Heart left ventricle (tissue), 16 donors: ENCODE measurements at places on chromosomes 1 and 21.
A peak's percentile ranks its signal among the peaks of the same experiment; 100 is the strongest.

- peaks cover 16% of the 10 kb centered on the region for H3K36me3 ChIP-seq
- DNase-seq, result no peak
- peaks cover 3% of the 10 kb centered on the region for H3K4me1 ChIP-seq
- no peaks in the 10 kb centered on the region for H3K27me3 ChIP-seq
- H3K27ac ChIP-seq, result no peak overlapping the region
Measured at GRCh38 chr1:161096015-161096414, 2.1 kb upstream of the KLHDC9 start.

- no peaks in the 10 kb centered on the region for H3K4me1 ChIP-seq
- no peaks in the 10 kb centered on the region for H3K36me3 ChIP-seq
- DNase-seq, result no peak
- no peaks in the 10 kb centered on the region for H3K27me3 ChIP-seq
Measured at GRCh38 chr21:15514073-15514946, 215.5 kb upstream of the USP25 start.

- DNase-seq, result no peak
- H3K36me3 ChIP-seq, result no peaks in the 10 kb centered on the region
- no peak overlapping the region for H3K27ac ChIP-seq
- no peaks in the 10 kb centered on the region for H3K27me3 ChIP-seq
- no peaks in the 10 kb centered on the region for H3K4me1 ChIP-seq
Measured at GRCh38 chr1:82086739-82087138, 286.0 kb downstream of the ADGRL2 start.

GRCh38 chr1:48552420-48552819 is 80.4 kb upstream of the SPATA6 start:
- no peak overlapping the region for H3K4me3 ChIP-seq
- no peak for DNase-seq
- no peaks in the 10 kb centered on the region for H3K36me3 ChIP-seq
- no peaks in the 10 kb centered on the region for H3K27me3 ChIP-seq

DNA sequence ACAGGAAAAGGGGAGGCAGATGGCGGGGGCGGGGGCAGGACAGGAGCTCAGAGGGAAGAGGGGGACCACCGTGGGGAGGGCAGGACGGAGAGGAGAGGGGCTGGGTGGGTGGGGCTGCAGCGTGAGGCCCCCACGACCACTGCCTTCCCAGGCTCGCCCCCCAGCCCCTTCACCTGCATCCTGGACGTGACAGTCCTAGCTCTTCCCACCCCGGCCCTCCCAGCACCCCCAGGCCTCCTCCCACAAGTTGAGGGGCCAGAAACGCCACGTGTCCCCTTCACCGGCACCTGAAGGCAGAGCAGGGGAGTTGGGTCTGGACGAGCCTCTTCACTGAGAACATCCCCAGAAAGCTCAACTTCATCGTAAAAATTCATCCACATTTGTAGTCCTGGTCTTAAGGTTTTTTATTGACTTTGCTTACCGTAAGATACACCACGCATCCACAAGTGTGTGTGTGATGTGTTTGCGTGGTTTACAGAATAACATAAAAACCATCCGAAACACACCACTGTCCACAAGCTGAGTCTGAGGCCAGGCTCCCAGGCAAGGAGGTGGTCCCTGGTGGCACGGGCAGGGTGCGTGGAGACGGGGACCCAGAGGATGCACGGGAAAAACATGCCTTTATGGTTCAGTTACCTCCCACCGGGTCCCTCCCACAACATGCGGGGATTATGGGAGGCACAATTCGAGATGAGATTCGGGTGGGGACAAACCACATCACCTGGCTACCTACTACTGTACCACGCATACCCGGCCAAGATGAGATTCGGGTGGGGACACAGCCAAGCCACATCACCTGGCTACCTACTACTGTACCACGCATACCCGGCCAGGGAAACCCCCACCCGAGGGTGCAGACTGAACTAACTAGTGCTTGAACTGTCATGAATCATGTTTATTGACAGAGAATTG is 13.9 kb upstream of the COL18A1 start:
- H3K27me3 ChIP-seq, result no peaks in the 10 kb centered on the region
- H3K4me3 ChIP-seq, result no peak overlapping the region
- peak; percentile 14 for DNase-seq
- no peaks in the 10 kb centered on the region for H3K36me3 ChIP-seq
- H3K4me1 ChIP-seq, result peaks cover 21% of the 10 kb centered on the region

DNA sequence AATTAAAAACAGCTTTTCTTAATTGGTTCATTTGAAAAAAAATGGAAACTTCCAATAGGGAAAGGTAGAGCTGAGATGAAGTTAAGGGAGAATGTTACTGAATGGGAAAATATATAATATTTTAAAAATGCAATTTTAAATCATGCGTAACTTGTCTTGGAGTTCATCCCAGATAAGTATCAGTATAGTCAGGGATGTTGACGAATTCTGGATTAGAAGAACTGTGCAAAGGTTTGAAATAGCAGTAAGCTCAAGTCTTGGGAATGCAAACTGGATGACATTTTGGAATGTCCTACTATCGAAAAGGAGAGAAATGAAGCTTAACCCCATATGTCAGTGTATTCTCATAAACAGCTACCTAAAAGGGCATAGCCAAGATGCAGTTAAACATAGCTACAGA is 4.0 kb upstream of the ST6GALNAC3 start:
- H3K36me3 ChIP-seq, result no peaks in the 10 kb centered on the region
- H3K4me3 ChIP-seq, result no peak overlapping the region
- DNase-seq, result no peak
- H3K27me3 ChIP-seq, result no peaks in the 10 kb centered on the region
- H3K27ac ChIP-seq, result no peak overlapping the region

- H3K27me3 ChIP-seq, result no peaks in the 10 kb centered on the region
- H3K4me1 ChIP-seq, result peaks cover 5% of the 10 kb centered on the region
- no peaks in the 10 kb centered on the region for H3K36me3 ChIP-seq
- DNase-seq, result no peak
- H3K4me3 ChIP-seq, result no peak overlapping the region
Measured at GRCh38 chr1:55974714-55975441, 604.5 kb downstream of the PLPP3 start.
